ENCODE measurements at places on chromosomes 4 and X. TPM values are rescaled to one million over a fixed set of nuclear protein-coding genes. Genes with fewer than 3 reads are reported as not detected.
A peak's percentile ranks its signal among the peaks of the same experiment; 100 is the strongest.

FAM47A gene
- total RNA-seq, result not detected

GSPT2 gene
- 8.8 TPM for total RNA-seq

GRCh38 chrX:150692296-150692695 is 900 bp upstream of the MTMR1 start:
- peak; percentile 31 for DNase-seq

GRCh38 chrX:71378732-71379131 is 12.6 kb downstream of the TAF1 start:
- no peak for DNase-seq

- DNase-seq, result no peak
Observed at GRCh38 chr4:88933414-88934160, 123.4 kb downstream of the FAM13A start.

GRCh38 chr4:125313989-125314667 is 627 bp upstream of the FAT4 start:
- no peak for DNase-seq

DNA sequence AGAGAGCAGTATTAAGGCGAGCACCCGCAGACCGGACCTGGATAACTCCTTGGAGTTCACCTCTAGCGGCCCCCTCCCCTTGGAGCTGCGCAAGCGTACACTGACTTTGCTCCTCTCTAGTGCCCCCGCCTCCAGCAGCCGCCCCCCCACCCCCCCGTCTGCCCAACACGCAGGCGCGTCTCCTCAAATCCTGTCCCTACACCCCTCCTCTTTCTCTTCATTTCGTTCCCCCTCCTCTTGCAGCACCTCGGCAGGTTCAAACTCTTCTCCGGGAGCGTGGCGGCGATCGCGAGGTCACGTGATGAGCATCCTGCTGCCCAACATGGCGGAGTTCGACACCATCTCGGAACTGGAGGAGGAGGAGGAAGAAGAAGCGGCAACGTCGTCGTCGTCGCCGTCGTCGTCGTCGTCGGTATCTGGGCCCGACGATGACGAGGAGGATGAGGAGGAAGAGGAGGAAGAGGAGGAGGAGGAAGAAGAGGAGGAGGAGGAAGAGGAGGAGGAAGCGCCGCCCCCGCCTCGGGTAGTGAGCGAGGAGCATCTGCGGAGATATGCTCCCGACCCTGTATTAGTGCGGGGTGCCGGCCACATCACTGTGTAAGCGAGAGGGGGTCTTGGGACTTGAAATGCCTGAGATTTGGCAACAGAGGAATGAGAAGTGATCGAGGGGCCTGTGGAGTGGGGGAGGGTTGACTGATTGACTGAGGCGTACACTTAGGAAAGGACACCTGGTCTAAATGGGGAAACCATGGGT is at the start of gene CHIC1:
Gene CHIC1 (plus strand): TSS at position 214 of the 754 bp plus-strand sequence. CDS start 88 bp downstream, at position 302.
- peak; percentile 78 for DNase-seq

All from activated CD4-positive, alpha-beta memory T cell treated with anti-CD3 and anti-CD28 coated beads for 36 hours (primary cell).